Stimulated activated CD4-positive, alpha-beta T cell treated with anti-CD3 and anti-CD28 coated beads, Interleukin-1b, Interleukin-23, amount 100 ng/mL, for 1 hour (primary cell): ENCODE measurements at places on chromosomes 6 and 20.
A peak's percentile ranks its signal among the peaks of the same experiment; 100 is the strongest.

- DNase-seq = no peak
Measured at GRCh38 chr6:118304321-118304720, 243.8 kb upstream of the PLN start.

DNA sequence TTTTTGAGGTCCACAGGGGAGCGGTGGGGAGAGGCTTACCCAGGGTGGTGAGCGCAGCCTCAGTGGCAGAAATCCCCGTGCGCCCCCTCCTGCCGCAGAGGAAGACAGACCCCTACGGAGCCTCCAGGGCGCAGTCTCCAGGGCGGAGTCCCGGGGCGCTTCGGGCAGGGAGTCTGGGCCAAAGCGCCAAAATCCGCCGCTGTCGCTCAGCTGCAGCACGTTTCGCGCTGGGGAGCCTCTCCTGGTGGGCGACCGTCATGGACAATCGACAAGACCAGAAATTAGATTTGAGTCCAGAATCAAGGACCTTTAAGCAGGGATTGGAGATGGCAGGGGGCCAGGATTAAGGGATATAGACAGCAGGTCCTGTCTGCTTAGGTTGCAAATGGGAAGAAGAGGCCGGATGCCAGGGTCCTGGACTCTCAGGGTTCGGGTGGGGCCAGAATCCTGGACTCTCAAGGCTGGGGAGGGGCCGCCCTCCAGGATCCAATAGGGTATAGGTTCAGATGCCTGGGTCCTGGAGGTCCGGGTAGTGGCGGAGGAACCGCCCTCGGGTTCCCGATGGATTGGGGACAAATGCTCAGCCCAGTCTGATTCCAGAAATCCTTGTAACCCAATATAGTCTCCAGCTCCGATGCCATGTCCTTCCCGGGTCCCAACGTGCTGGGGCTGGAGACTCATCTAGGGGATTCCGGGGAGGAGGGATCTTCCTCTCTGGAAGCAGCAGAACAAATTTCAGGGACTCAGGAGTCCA, 7.9 kb upstream of the HLA-E start:
- no peak for DNase-seq

DNA sequence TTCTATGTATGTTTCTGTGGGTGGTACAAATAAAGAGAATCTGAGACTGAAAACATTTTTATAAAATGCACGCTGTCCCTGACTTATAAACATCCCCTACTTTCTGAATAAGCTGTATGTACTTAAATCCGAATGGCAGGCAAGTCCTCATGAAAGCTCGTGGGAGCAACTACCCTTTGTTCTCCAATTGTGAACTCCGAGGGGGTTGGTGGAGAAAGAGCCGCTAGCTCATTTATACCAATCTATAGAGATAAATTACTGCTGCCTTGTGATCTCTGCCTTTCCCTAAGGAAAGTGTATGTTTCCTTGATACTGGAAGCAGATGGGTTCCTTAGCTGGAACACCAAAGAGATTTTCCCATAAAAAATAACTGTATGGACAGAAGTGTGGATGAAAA, 84.5 kb downstream of the GJA10 start:
- DNase-seq = no peak

- no peak for DNase-seq
Measured at GRCh38 chr20:31637660-31638059, at the start of gene COX4I2. Gene COX4I2 (plus strand): TSS chr20:31637912. CDS start chr20:31639018, 1,106 bp downstream.

- no peak for DNase-seq
Measured at GRCh38 chr6:154986787-154987235, 8.3 kb upstream of the TIAM2 start.

DNA sequence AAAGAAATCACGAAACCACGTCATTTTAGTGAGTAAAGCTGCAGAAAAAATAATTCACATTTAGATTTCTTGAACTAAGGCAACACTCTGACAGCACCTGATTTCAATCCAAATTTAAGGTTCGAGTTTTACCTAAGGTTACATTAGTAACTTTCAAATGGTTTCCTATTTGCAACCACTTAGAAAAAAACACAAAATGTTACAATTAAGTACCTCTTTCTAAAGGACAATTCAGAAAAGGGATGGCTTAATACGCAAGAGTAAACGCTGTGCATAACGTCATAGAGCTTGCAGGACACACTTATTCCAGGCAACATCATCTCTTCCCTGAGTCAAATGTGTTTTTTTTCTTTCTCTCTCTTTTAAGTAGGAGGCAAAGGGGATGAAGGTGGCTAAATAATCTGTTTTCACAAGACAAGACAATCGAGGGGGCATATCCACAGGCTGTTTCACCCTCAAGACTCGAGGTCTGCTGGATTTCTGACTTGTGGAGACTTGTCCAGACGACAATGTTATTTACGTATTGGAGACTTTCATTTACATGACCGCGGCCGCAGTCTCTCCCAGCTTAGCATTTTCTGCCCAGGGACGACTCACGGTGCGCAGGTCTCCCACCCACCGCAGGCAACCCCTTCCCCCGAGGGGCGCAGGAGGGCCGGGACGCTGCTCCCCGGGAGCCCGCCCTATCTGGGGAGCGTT, 86.0 kb downstream of the SESN1 start:
- no peak for DNase-seq

DNA sequence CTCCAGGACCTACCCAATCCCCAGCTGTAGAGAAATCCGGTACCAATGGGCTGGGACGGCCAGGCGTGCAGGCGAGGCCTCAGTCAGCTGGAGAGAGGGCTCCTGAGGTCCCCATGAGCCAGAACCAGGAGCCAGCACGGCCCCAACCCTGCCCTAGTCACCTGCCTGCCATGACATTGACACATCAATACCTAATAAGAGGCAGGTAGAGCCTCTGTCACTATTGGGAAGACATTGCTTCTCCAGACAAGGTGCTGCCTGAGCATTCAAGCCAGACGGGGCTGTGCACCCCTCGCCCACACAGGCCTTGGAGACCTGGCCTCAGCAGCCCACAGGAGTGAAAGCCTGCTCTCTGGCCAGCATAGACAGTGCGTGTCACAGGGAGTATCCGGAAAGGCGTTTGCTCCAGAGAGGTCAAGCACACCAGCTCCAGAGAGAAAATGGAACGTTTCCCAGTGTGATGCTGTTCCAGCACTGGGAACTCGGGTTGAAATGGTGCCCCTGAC, 3.5 kb downstream of the DLL1 start:
- no peak for DNase-seq

DNA sequence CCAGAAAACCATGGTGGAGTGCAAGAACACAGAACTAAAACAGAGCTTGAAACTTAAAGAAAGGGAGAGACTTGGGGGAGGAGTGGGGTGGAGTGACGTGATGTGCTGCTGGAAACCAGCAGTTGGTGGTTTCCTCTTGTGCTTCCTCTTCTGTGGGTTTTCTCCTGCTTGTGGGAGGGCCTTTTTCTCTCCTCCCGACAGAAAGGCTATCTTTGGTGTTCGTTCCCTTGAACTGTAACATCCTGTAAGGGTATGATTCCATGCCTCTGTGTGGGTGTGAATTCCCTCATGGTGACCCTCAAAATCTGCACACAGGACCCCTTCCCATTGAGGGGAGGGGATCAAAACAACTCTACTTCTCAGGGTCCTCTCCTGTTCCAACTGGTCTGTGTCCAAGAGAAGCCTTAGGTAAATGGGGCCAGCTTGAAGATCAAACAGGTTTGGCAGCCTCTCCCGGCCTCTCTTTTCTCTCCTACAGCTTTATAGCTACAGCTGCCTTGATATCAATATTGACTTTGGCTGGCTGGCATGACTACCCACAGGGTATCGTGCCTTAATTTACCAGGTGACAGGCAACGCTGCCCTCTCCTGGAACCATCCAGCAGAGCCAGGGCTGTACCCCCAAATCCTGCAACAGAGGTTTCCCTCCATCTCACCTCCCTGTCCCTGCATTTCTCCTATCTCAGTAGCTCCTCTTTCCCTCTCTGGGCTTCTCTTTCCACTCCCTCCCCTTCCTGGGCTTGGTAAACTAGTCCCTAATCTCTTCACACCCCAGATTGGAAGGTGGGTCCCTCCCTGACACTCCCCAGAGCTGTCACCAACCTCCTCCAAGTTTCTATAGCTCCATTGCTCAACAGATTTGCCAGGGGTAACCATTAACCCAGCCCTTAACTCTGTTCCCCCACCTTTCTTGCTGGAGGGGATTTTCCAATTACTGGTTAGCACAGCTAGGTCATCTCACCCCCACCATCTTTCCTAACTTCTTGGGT, 1.5 kb upstream of the MSH5 start:
- peak; percentile 22 for DNase-seq

- no peak for DNase-seq
Measured at GRCh38 chr6:87870556-87870955, 168.5 kb upstream of the AKIRIN2 start.

GRCh38 chr6:21665392-21666200, 72.0 kb downstream of the SOX4 start:
- DNase-seq = no peak

DNA sequence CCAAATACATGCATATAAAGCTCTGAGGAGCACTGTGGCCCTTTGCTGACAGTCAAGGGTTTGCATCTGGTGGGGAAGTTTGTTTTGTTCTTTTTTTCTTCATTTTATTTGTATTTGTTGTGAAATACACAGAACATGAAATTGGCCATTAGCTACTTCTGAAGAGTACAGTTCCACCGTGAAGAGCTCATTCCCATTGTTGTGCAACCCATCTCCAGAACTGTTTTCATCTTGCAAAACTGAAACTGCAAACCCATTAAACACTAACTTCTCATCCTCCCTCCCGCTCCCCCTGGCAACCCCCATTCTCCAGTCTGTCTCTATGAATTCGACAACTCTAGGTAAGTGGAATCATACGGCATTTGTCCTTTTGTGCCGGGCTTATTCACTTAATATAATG, 231.3 kb downstream of the TFAP2C start:
- no peak for DNase-seq

- no peak for DNase-seq
Measured at GRCh38 chr20:49160057-49160929, 27.8 kb downstream of the STAU1 start.

DNA sequence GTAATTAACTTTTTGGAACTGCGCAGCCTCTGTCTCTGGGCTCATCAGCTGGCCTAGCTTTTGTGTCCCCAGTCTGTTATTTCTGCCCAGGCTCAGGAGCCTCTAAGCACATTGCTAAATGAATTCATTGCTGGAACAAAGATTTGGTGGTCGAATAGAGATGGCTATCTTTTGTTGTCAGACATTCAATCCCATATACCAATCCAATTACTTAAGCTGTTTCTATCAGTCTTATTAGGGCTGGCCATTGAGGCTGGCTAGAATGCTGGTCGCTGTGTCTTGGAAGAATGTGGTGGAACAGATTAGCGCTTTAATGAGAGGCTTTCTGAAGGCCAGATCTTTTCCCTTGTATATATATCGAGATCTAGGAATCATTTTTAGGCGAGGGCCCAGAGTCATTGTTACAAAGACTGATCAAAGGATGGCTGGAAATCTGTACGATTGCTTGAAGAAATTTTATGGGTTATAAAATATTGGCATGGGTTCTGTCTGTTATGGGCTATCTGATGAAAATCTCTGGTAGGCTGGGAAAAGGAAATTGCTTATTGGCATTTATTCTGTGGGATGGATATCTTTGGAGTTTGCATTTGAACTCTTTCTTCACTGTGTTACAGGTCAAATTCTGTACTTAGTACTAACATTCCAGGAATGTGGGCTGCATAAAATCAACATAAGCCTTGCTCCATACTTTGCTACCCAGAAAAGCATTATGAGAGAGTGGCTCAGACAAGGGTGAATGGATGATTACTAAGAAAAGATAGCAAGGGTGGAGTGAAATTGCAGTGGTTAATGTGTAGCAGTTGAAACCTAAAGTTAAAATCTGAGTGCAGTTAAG, 34.8 kb upstream of the JAG1 start:
- no peak for DNase-seq

GRCh38 chr20:48832405-48832730, 4.6 kb upstream of the PREX1 start:
- DNase-seq = no peak

DNA sequence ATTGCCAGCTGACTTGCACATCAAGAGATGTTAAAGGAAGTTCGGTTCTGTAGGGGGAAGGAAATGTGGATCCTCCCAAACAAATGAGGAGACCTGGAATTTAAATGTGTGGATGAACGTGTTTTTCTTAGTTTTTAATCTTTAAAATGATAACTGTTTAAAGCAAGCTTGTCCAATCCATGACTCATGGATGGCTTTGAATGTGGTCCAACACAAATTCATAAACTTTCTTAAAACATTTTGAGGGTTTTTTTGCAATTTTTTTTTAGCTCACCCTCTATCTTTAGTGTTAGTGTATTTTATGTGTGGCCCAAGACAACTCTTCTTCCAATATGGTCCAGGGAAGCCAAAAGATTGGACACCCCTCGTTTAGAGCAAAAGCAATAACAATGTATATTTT, 12.6 kb downstream of the TUBB2B start:
- DNase-seq = no peak

DNA sequence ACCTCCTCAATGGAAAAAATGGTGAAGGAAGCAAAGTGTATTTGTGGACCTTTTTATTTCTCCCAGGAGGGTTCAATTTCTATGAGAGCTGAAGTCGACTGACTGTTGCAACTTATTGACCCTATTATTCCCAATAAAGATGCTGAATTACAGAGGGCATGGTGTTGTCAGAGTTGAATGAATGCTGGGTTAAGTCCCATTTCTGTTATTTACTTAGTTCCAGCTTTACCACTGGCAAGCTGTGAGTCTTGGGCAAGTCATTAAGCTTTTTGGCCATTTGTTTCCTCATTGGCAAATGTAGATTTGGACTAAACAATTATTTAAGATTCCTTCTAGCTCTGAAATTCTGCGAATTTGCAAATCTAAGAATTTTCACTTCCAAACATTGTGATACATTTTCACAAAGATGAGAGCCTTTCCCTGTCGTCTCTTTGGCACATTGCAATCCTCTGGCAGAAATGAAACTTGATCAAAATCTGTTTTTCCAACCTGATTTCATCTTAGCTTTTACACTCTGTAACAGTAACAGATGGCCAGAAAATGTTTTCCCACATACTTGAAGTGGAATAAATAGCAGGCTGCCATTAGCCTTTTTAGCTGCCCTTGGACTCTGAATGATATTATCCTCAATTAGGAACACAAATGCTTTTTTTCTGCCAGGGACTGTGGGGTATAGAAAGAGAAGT, 21.3 kb downstream of the BLTP3A start:
- DNase-seq = no peak

DNA sequence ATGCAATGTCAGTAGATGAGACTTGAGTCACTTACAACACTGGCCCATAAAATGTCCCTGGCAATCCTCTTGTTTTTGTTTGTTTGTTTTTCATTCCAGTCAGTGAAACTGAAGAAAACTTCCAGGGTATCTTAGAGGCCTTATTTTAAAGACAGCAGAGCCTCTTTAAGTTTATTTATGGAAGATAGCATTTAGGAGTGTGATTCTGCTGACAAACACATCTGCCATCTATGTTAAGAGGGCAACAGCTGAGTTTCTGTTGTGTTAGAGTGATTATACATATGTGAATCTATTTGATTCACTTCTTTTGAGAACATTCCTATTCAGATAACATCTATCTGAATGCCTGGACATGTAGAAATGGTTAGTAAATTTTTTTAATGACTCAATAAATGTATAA, 812.6 kb downstream of the TENT5A start:
- DNase-seq = no peak
